ENCODE measurements at places on chromosomes 2 and 18.

DNA sequence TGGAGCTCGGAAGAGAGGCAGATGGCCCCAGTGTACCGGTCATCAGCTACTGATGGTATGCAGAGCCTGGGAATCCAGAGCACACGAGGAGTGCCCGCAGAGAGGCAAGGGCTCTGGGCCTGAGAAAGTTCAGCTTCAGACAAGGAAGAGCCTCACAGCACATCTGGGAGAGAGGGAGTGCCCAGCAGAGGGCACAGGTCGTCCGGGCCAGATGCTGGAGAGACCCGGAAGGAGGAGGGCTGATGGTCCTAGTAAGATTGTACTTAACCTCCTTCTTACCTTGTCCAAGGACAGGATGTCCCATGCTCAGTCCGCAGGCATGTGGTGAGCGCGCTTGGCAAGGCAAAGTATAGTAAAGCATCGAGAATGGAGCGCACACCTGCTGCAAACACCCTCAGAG, 24.4 kb upstream of the CHMP1B start:
- DNase-seq, result no peak

GRCh38 chr18:36950282-36950681, 121.4 kb downstream of the KIAA1328 start:
- DNase-seq, result no peak

- DNase-seq, result no peak
Measured at GRCh38 chr2:11127761-11128160, 27.5 kb upstream of the SLC66A3 start.

DNA sequence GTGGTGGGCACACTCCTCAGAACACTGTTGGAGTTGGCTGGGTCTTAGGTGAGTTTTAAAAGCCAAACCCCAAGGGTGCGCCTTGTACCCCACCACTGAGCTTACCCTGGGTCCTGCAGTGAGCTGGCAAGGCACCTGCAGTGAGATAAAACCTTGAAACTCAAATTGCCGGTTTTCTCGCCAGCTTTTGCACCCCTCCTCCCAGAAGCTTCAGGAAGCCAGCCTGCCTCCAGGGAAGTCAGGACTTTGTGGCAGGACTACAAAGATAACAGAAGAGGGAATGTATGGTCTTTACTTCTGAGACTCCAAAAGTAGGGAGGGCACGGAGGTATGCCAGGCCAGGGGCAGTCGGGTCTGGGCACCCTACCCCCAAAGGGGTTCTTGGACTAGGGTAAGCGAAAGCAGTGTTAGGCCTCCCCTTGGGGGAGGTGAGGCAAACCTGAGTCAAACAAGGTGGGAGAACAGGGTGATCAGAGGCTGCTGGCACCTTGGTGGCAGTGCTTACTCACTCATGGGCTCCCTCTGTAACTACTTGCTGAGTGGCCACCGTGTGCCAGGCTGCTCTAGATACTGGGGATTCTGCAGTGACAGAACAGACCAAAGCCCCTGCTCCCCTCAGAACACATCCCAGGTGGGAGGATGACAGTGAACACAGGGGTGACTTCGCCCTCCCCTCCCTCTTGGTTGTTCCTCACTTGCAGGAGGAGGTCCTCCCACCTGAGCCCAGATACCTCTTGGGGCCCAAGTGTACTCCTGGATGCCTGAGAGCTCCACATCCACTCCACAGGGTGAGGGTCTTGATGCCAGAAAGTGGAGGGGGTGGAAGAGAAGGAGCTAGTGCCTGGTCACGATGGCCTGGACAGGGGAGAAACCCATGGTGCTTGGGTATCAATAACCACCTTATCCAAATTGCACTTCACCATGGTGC, 69.3 kb upstream of the RGPD5 start:
- DNase-seq, result no peak

DNA sequence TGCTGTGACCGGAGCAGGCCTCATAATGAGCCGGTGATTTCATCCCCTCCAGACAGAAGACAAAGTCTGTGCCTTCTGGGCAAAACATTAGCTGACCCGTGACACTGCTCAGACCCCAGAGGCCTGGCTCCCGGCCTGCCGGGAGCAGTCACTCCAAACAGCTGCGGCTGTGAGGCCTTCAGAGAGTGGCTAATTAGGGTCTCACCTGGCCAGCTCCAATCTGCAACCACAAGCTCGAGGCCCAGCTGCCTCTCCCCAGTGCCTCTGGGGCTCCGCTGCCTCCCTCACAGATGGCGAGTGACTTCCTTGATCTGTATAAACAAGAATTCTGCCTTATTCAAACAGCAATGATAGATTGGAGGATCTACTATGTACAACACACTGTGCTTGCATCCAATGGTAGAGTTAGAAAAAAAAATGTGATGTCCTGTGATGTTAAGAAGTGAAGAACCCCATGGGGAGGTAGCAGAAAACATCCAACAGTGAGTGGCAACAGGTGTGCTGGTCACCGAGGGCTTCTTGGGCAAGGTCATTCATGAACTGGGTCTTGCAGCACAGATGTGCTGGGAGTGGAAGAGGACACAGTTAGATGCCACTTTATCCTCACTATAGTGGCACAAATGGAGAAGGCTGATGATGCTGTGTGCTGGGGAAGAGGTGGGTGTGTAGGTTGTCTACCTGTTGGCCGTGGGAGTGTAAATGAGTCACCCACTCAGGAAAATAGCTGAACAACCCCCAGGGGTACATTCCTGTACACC, 98.2 kb upstream of the ASAP2 start:
- DNase-seq, result peak; percentile 87

- no peak for DNase-seq
Measured at GRCh38 chr18:10070561-10071000, 156.8 kb downstream of the VAPA start.

DNA sequence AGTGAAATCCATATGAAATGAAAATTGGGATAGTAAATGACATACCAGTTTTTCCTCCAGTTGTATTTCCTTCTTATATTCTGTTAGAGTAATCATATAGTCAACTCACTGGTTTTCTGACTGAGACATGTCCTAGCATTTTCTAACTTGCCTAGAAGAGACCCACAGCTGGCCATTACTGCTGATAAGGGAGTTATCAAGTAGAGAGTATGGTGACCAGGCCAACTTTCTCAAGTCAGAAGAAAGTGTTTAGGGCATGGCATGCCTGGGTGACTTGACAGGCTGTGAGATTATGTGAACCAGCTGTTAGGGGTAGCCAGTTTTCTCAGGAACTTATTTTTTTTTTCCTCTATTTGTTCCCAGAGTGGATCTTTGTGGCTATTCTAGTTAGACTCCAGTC, 81.2 kb downstream of the GPD2 start:
- no peak for DNase-seq

GRCh38 chr2:71348302-71348701, 16.7 kb downstream of the ZNF638 start:
- no peak for DNase-seq

GRCh38 chr2:165697748-165698443, 96.2 kb downstream of the GALNT3 start:
- no peak for DNase-seq

DNA sequence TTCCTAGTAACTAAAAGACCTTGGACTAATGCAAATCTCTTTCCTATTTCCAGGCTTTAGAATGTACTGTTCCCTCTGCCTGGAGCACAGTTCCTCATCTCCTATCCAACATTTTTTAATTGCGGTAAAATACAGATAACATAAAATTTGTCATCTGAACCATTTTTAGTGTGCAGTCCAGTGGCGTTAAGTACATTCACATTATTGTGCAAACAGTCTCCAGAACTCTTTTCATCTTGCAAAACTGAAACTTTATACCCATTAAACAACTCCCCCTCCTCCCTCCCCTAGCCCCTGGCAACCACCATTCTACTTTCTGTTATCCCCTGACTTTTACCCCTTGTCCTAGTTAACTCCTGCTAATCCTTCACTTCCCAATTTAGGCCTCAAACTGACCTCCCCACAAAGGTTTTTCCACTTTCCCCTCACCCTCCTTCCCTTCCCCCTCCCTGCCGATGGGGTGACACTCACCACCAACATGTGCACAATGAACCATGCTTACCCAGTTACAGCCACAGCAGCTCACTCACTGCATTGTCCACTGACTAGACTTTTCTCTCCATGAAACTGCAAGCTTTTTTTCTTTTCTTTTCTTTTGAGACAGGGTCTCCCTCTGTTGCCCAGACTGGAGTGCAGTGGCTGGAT, 54.8 kb downstream of the KIAA2012 start:
- no peak for DNase-seq

DNA sequence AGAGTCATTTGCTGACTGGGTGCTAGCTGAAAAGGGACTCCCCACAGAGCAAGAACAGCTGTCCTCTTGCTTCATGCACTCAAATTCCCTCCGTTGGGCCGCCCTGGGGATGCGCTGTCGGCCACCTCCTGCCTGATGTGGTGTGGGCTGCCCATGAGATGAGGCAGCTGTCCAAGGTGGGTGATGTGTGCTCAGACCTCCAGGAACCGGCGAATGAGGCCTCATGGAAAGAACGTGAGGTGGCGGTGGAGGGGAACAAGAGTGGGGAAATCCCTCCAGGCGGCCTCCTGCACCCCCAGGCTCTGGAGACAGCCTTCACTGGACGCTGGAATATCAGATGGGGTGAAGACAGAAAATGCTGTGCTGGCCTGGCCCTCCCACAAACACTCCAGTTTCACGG, 79.8 kb downstream of the LONRF2 start:
- DNase-seq, result no peak

DNA sequence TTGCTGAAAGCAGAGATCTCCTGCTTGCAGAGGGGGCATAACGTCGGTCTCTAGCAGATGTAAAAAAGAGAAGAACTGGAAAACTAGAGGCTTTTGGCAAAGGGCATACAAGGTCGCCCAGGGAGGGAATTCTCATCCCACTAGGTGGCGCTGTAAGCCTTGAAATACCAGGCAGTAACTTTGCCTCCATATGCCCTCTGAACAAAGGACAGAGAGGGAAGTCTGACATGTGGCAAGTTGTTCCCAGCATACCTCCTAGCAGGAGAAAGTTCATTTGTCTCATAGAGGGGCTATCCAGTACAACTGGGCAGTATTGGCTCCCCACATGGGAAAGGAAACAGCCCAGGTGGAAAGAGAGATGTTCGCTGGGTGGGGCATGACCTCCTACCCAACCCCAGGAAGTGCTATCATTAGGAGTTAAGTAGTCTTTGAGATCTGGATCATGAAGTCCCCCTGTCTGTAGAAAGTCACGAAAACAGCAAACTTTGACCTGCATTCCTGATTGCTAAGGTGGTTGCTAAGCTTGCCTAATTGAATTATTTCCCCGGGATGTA, 39.9 kb downstream of the STK17B start:
- no peak for DNase-seq

- DNase-seq, result no peak
Measured at GRCh38 chr2:178764097-178764496, 43.1 kb downstream of the TTN start.

- no peak for DNase-seq
Measured at GRCh38 chr2:36613801-36614200, 15.8 kb upstream of the FEZ2 start.

- no peak for DNase-seq
Measured at GRCh38 chr2:105917226-105917625, 172.5 kb downstream of the NCK2 start.

GRCh38 chr18:8912348-8913326, 189.9 kb upstream of the NDUFV2 start:
- peak; percentile 30 for DNase-seq

DNA sequence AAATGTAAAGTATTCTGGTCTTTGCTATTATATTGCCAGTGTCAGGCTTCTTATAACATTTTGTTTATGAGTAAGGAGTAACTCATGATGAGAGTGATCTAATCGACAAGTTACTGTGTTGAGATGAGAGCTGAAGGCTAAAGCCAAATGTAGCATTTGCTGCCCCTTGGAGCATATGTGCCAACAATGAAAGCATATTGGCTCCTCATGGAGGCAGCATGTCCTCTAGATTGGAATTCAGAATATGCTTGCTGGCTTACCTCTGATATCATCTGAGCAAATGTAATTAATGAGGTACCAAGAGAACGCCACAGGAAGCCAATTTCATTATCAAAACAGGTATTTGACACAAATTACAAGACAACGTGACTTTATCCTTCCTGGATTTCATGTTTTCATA, 781.1 kb upstream of the FSHR start:
- DNase-seq, result no peak

DNA sequence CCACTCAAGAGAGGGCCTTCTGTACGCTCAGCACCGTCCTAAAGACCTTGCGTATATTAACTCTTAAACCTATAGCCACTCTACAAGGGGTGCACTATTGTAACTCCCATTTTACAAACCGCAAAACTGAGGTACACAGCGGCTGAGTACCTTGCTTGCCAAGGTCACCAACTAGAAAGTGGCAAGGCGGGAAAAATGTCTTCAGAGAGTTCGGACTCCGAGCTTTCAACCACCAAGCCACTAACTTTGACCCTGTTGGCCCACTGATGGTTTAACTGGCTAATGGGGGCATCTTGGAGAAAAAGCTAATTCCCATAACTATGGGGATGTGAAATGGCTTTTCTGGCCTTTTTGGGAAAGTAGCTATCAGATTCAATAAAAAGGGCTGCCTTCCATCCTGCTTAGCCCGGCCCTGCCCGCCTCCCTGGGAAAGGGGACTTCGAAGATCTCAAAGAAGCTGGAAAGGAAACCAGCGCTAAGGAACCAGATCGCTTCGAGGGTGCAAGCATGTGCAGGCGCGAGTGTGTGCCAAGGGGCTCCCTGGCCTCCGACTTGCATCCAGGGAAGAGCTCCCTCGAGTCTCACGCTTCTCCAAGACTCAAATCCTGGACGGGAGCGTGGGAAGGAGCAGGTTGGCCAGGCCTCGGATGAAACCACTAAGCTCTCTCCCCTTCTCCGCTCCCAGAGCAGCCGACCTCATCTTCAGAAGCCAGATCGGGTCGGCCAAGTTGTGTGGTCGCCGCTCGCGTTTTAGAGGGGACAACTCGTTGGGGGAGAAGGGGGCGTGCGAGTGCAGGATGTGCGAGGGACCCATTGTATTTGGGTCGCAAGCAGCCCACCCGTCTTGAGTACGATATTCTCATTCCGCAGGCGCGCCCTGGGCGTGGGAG, 2.2 kb upstream of the SP5 start:
- DNase-seq, result no peak

GRCh38 chr18:61034580-61034979, 298.6 kb upstream of the CDH20 start:
- no peak for DNase-seq

- DNase-seq, result no peak
Measured at GRCh38 chr2:74548900-74549826, 4.6 kb downstream of the LOXL3 start.

DNA sequence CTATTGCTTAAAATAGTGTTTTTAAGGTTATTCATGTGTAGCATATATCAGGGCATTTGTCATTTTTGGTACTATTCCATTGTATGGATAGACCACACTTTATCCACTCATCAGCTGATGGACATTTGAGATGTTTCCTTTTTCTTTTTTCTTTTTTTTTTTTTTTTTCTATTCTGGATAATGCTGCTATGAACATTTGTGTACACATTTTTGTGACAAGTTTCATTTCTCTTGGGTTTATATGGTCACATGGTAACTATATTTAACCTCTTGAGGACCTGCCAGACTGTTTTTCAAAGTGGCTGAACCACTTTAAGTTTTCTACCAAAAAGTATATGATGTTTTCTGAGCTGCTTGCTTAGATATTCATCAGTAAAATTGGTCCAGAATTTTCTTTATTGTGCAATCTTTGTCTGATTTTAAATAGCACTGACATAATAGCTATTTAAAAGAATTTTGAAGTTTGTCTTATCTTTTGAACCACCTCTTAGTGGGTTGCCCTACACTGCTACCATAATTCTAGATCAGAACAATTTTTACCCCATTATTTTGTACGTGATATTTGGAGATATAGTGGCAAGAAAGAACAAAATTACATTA, 219.4 kb upstream of the SIX3 start:
- DNase-seq, result no peak
